ENCODE measurements at places on chromosomes 4 and X. TPM values are rescaled to one million over a fixed set of nuclear protein-coding genes. Genes with fewer than 3 reads are reported as not detected.

YIPF7 gene
- not detected for polyA plus RNA-seq

NXF2B gene
- polyA plus RNA-seq: not detected

BGN gene
- polyA plus RNA-seq: 81.7 TPM

KCNIP4 gene
- polyA plus RNA-seq: 1.7 TPM

TNIP3 gene
- 0.05 TPM for polyA plus RNA-seq

EGFL6 gene
- 0.36 TPM for polyA plus RNA-seq

MXRA5 gene
- polyA plus RNA-seq: 0.70 TPM

ASB5 gene
- polyA plus RNA-seq: 0.37 TPM

CLDN34 gene
- polyA plus RNA-seq: 0.12 TPM

GPRASP2 gene
- 42.2 TPM for polyA plus RNA-seq

GC gene
- polyA plus RNA-seq: not detected

NKRF gene
- polyA plus RNA-seq: 4.9 TPM

DHX15 gene
- 57.3 TPM for polyA plus RNA-seq

PDE6B gene
- polyA plus RNA-seq: 2.2 TPM

HSFX2 gene
- 1.7 TPM for polyA plus RNA-seq

QRFPR gene
- polyA plus RNA-seq: 0.62 TPM

VCX2 gene
- not detected for polyA plus RNA-seq

DDX53 gene
- not detected for polyA plus RNA-seq

MAGEA6 gene
- polyA plus RNA-seq: not detected

SPANXN2 gene
- not detected for polyA plus RNA-seq

CLGN gene
- 3.1 TPM for polyA plus RNA-seq

ZFYVE28 gene
- 1.3 TPM for polyA plus RNA-seq

PLXNB3 gene
- polyA plus RNA-seq: 3.6 TPM

IQCM gene
- not detected for polyA plus RNA-seq

VSIG1 gene
- 0.04 TPM for polyA plus RNA-seq

TRO gene
- 37.3 TPM for polyA plus RNA-seq

CT45A3 gene
- not detected for polyA plus RNA-seq

NIPAL1 gene
- 0.15 TPM for polyA plus RNA-seq

ATOH1 gene
- not detected for polyA plus RNA-seq

FAM241A gene
- polyA plus RNA-seq: 2.4 TPM

ODAPH gene
- polyA plus RNA-seq: not detected

COL25A1 gene
- polyA plus RNA-seq: 0.56 TPM

NALF2 gene
- 0.07 TPM for polyA plus RNA-seq

TMSB15B gene
- 27.6 TPM for polyA plus RNA-seq

GPAT3 gene
- polyA plus RNA-seq: 23.2 TPM

F11 gene
- polyA plus RNA-seq: 0.05 TPM

G6PD gene
- 26.3 TPM for polyA plus RNA-seq

CHRDL1 gene
- 70.2 TPM for polyA plus RNA-seq

WFS1 gene
- 111 TPM for polyA plus RNA-seq

ITGB1BP2 gene
- 1.6 TPM for polyA plus RNA-seq

TLR10 gene
- polyA plus RNA-seq: 0.35 TPM

ANAPC4 gene
- 22.4 TPM for polyA plus RNA-seq

HDAC6 gene
- 56.7 TPM for polyA plus RNA-seq

NEUROG2 gene
- polyA plus RNA-seq: not detected

NAP1L5 gene
- 7.6 TPM for polyA plus RNA-seq

NLRP2B gene
- not detected for polyA plus RNA-seq

GABRG1 gene
- polyA plus RNA-seq: 0.53 TPM

PCYT1B gene
- polyA plus RNA-seq: 2.0 TPM

PF4V1 gene
- not detected for polyA plus RNA-seq

FRMD7 gene
- 0.02 TPM for polyA plus RNA-seq

KIAA1210 gene
- polyA plus RNA-seq: 0.04 TPM

CENPVL2 gene
- not detected for polyA plus RNA-seq

TMPRSS11F gene
- polyA plus RNA-seq: not detected
